Activated T-helper 1 cell treated with anti-CD3 and anti-CD28 coated beads, Interleukin-2, amount 50 U/mL, for 16 hours (primary cell): ENCODE measurements at places on chromosomes 1 and 21.

DNA sequence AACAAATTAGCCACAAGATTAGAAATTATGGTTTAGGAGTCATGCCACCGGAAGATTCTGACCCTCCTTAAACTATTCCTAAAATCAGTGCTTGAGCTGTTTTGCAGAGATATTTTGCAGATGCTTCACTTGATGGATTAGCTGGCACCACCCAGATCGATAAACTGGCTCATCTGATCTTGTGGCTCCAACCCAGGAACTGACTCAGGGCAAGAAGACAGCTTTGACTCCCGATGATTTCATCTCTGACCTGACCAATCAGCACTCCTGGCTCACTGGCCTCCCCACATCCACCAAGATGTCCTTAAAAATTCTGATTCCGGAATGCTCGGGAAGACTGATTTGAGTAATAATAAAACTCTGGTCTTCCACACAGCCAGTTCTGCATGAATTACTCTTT, 221.6 kb downstream of the RHOU start:
- DNase-seq, result no peak

DNA sequence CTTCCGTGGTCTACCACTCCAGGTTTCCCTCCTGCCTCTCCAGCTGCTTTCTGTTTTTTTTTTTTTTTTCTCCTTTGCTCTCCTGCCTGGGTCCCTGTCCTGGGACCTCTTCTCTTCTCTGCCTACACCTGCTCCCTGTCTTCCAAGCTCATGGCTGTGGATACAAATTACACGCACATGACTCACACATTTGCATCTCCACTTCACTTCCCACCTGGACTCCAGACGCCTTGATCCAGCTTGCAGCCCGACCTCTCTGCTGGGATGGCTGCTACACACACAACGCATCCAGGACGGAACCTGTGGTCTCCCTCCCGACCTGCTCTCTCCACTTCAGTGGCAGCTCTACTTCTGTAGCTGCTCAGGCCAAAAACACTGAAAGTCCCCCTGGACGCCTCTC, 44.4 kb upstream of the B3GALT5 start:
- no peak for DNase-seq

DNA sequence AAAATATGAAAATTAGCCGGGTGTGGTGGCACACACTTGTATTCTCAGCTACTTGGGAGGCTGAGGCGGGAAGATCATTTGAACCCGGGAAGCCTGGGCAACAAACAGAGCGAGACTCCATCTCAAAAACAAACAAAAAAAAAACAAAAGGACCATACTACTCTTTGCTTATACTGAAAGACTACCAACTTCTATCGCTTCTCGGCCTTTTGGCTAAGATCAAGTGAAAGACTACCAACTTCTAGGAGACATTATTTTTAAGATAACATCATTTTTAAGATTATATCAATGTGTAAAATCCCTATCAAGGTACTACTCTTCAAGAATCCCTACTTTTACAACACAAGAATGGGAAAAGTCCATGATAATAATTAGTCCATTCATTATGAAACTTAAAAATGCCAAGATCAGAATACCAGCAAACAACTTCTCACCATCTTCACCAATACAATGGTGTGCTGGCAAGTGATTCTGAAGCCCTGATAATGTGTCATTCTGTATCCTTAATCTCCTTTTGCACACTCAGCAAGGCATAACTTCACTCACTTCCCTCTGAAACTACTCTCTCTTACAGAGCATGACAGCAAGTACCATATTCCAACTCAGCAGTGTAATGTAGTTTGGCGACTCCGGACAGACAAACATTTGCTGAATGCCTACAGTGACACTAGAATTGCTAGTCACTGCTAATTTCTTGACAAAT, 1.7 kb downstream of the PTP4A2 start:
- no peak for DNase-seq

- no peak for DNase-seq
Observed at GRCh38 chr1:219289171-219289570, 115.5 kb downstream of the LYPLAL1 start.

DNA sequence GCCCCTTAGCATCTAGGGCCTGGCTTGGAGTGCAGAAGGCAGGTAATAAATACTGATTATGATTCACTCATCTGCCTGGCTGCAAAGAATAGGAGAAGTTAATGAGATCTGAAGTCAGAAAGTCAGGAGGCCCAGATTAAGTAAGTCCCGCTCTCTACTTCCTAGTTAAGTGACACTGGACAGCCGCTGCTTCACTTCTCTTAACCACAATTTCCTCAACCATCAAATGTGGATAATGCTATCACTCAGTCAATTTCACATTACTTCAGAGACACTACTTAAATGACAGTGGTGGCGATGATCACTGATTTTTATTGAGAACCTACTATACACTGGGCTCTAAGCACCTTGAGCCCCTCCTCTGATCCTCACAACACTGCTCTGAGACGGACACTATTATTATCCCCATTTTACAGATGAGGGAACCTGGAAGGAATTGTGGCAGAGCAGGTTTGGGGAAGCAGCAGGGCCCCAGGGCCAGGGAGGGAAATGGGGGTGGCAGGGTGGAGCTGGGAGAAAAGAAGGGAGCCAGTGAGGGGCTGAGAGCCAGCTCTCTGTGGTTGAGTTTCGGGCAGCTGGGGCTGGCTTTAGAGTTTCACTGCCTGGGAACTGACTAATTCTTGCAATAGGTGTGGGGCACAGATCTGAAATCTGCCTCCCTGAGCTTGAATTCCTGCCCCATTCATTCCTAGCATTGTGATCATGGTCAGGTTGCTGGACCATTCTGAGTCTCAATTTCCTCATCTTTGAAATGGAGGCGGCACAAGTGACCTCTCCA, 2.4 kb upstream of the E2F2 start:
- DNase-seq, result no peak
